Skeletal muscle cell (primary cell): ENCODE measurements at places on chromosomes 16 and 17.

DNA sequence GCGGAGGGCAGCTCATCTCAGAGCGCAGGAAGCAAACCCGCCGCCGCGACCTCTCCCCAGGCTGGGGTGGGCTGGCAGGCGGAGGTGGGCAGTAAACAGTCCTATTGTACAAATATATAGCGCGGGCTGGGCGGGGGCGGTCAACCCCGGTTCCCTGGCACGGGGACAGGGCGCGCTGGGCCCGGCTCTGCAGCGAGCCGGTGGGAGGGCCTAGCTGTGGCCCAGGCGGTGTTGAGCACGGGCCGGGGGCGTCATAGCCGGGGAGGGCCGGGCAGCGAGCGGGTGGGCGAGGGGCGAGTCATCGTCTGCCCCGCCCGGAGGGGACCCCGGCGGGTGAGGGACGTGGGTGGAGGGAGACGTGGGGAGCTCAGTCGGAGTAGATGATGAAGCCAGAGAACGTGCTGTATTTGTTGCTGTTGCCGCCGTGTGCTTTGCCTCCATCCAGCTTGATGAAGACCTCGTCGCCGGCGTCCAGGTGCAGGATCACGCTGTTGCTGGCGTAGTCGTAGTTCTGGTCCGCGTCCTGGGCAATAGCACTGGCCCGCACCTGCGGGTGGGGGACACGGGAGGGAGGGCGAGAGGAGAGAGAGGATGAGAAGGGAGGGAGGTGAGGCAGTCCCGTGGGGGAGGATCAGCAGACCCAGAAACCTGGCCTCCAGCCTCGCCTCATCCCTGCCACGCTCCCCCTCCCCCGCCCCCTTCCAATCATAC lies 8.1 kb downstream of the C1QL1 start:
- DNase-seq, result no peak

DNA sequence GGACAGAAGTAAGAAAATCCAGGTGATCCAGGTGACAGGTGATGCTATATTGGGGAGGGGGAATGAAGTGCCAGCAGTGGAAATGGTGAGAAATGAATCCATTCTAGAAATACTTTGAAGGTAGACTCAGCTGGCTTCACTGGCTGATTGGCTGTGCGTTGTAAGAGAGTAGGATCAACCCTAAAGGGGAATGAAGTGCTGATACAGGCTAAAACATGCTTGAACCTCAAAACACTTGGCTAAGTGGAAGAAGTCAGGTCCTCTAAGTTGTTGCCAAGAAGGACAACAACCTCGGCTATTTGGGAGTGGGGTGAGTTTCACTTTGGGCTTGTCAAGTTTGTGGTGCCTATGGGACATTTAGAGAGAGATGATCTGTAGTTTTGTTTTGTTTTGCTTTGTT lies 24.1 kb upstream of the SCNN1B start:
- no peak for DNase-seq

DNA sequence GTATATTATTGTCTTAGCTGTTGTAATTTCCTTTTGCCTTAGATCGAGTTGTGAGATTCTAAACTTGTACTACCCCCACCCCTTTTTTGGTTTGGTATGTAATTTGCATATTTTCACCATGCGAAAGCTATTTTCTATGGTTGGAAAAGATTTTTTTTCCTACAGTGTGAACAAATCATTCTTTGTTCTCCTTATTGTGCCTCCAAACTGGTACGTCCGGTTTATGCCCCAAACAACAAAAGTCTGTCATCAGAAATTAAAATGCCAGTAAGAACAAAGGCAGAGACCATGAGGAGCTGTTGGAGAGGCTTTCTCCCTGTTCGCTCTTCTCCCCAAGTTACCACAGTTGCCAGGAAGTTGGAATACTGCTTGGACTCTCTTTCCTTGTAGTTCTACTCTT lies 66.1 kb downstream of the BCAS3 start:
- no peak for DNase-seq

DNA sequence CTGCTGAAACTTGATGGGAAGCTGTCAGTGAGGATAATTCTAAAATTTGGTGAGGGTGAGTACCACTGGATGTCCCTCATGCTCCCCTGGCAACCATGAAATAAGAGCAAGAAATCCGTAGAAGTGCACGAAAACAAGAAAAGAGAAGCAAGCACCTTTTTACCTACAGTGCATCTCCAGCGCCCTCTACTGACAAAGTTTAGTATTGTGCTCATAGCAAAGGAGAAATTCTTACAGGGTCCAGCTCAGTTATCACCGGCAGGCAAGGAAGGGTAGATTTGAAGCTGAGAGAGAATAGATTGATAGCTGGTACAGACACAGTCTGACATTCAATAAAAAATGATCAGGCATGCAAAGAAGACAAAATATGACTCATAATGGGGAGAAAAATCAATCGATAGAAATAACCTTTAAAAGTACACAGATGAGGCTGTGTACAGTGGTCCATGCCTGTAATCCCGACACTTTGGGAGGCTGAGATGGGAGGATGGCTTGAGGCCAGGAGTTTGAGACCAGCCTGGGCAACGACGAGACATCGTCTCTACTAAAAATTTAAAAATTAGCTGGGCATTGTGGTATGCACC lies 28.3 kb upstream of the TEX2 start:
- no peak for DNase-seq

DNA sequence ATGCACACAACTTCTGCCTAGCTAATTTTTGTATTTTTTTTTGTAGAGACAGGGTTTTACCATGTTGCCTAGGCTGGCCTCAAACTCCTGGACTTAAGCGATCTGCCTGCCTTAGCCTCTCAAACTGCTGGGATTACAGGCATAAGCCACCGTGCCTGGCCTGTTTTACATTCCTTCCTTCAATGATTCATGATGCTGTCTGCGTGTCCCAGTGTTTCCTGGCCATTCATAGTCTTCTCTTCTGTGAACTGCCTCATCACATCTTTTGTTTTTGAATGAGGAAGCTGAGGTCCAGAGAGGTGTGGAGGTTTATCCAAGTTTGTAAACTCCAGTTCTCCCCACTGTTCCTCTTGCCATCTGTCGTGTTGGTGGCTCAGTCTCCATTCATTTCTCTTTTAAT lies 64.5 kb upstream of the MED9 start:
- DNase-seq, result peak; percentile 62

GRCh38 chr16:57837305-57838125 lies 35.2 kb upstream of the KIFC3 start:
- no peak for DNase-seq

DNA sequence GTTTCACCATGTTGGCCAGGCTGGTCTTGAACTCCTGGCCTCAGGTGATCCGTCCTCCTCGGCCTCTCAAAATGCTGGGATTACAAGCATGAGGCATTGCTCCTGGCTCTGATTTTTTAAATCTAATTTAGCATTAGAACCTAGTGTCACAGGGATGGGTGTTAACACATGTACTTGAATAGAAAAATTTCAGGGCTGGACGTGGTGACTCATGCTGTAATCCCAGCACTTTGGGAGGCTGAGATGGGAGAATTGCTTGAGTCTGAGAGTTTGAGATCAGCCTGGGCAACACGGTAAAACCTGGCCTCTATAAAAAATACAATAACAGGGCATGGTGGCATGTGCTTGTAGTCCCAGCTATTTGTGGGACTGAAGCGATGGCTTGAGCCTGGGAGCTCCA lies 6.0 kb upstream of the RNF135 start:
- no peak for DNase-seq

- no peak for DNase-seq
These were observed 51.6 kb upstream of the SREBF1 start for GRCh38 chr17:17888371-17888770.

DNA sequence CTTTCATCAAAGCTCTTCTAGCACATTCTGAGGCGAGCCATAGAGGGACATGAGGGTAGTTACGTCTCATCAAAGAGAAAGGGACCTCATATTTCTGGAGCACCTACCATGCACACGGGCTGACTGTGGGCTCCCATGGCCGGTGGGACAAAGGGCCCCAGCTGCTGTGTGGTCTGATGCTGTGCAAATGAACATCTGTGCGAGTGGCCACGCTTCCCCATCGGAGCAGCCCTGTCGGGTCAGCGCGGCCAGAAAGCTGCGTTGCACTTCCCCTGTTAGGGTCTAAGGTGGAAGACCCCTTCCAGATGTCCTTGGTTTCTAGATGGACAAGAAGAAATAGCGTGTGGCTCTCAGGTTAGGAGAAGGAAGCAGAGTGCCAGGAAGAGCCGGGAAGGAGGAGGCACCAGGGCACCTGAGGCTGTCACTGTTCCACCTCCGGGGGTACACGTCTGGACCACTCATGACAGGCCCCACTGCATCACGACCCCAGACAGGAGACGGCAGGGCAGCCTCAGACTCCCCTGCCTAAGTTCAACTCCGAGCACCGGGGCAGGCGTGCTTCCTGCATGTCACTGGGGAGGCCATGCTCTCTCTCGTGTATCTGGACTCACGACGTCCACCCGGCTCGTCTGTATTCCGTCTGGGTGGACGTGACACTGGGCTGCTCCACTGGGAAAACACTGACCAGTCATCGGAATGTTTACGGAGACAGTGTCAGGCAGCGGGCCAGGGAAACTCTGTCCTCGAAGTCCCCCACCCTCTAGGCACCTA lies 8.5 kb upstream of the BAIAP2 start:
- DNase-seq, result no peak
